NCI-H510A (cell line): ENCODE measurements at places on chromosomes 5 and 9.

DNA sequence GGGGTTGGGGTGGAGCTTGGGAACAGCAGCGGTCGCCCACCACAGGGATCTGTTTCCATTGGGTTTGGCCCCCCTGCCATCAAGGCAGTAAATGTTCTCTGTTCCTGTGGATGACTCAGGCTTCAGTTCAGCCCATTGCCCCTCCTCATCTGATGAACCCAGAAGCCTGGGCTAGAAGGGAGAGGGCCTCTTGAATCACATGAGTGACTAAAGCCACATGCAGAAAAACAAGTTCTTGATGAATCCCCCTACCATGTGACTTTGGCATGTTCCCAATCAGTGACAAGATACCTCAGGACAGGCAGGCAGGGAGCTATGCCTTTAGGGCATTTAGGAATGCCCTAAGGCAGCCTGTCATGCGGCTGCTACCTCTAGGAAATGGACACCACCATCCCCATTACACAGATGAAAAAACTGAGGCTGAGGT, 2.5 kb downstream of the SH3PXD2B start:
- DNase-seq: no peak

GRCh38 chr5:39025456-39025855, 48.7 kb downstream of the RICTOR start:
- no peak for DNase-seq

GRCh38 chr5:2805080-2805479, 53.6 kb upstream of the IRX2 start:
- no peak for DNase-seq

DNA sequence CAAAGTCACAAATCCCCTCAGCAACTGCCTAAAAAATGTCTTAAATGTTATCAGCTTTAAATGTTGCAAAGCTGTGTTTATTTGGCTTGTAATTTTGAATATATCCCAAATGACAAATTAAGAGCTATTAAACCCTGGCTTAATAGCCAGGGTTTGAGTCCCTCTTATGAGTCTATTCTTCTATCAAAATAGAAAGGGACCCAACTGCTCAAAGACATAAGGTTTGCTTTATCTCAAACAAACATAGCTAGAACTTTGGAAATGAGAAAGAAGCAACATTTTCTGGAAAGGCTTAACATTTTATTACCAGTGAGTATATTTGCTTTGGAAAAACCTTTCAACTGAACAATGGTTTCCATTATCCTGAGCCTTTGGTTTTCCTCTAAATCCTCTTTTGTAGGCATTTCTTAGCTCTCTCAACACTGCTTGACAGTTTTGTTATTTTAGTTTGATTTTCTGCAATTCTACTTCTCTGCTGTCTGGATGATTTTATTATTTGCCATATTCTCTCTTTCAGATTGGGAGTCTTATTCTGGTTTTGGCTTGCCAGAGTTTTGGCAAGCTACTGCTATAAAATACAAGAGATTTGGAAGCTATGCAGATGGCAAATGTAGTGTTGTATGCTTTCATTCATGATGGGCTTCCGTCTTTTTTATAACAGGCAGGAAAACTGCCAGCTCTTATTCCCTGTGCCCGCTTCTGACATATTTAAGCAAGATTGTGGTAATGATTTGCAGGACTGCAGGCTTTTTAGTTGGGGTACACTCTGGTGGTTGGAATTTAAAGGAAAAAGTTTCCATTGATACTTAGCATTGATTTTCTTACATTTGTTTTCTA, 734.9 kb downstream of the DTWD2 start:
- no peak for DNase-seq

DNA sequence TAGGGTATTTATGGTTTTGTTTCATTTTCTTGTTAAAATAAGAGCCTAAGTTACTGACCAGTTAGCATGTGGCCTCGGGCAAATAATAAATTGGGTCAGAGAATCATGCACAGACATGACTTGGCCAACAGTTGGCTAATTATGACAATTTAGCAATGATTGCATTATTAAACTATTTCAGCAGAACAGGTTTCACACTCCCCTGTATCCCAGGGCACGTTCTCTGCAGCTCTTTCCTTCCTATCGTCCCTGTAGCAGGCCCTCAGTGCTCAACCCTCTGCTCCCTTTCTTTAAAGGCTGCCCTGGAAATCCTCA, 167.9 kb downstream of the TSSK1B start:
- no peak for DNase-seq

- no peak for DNase-seq
These were observed 212.2 kb downstream of the CHSY3 start for GRCh38 chr5:130116462-130116861.

GRCh38 chr5:151052836-151053235, 28.0 kb downstream of the TNIP1 start:
- DNase-seq: no peak

DNA sequence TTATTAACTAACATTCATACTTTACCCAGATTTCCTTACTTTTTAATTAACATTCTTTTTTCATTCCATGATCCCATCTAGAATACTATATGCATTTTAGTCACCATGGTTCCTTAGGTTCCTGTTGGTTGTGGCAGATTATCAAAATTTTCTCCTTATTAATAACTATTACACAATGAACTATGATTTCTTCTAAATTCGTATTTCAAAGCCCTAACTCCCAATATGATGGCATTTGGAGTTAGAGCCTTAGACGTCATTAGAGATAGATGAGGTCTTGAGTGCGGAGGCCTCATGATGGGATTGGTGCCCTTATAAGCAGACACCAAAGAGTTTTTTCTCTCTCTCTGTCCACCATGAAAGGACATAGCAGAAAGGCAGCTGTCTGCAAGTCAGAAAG, 485.4 kb downstream of the TLR4 start:
- no peak for DNase-seq

GRCh38 chr9:133518200-133518599, 6.6 kb downstream of the MYMK start:
- DNase-seq: no peak

- DNase-seq: no peak
These were observed 610.4 kb upstream of the NUDT12 start for GRCh38 chr5:104172976-104173375.

GRCh38 chr9:128208386-128208785, 5.2 kb downstream of the DNM1 start:
- DNase-seq: no peak

DNA sequence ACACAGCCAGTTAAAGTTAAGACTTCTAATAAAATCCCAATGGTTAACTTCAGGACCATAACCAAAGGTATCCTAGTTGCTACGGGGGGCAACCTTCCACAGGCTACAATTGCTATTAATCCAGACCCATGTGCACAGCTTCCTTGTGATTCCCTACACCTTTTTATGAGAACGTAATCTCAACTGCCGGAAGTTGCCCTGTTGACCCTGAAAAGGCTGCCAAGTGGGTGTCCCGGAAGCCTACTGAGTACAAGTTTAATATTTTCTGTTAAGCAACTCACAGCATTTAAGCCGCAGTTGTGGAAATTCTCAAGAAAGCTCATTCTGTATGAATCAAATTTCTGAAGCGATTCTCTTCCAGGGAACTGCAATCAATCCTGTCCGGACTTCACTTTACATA, 48.5 kb upstream of the PTGER4 start:
- DNase-seq: no peak

DNA sequence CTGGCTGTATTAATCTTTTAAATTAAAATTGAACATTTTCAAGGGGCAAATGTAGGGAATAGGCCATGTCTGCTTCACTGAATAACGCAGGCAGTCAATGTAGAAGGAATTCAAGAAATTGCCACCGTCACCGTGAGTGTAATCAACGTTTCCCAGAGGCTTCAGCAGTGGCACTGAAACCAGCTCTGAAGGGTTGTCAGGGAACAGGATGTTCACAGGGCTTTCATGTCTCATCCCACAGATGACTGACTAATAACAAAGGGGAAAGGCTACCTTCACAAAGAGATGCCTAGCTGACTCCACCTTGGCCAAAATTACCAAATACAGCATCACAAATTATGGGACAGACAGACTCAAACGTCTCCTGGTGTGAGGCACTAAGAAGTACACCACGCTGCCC, 70.4 kb upstream of the SIMC1 start:
- no peak for DNase-seq

- no peak for DNase-seq
These were observed 1647.4 kb upstream of the C9orf72 start for GRCh38 chr9:29220596-29221251.

DNA sequence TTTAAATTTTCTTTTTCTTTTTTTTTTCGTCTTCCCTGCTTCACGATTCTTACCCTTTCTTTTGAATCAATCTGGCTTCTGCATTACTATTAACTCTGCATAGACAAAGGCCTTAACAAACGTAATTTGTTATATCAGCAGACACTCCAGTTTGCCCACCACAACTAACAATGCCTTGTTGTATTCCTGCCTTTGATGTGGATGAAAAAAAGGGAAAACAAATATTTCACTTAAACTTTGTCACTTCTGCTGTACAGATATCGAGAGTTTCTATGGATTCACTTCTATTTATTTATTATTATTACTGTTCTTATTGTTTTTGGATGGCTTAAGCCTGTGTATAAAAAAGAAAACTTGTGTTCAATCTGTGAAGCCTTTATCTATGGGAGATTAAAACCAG, 352.2 kb downstream of the NTRK2 start:
- no peak for DNase-seq

GRCh38 chr5:108983461-108984092, 235.9 kb downstream of the FER start:
- DNase-seq: no peak

DNA sequence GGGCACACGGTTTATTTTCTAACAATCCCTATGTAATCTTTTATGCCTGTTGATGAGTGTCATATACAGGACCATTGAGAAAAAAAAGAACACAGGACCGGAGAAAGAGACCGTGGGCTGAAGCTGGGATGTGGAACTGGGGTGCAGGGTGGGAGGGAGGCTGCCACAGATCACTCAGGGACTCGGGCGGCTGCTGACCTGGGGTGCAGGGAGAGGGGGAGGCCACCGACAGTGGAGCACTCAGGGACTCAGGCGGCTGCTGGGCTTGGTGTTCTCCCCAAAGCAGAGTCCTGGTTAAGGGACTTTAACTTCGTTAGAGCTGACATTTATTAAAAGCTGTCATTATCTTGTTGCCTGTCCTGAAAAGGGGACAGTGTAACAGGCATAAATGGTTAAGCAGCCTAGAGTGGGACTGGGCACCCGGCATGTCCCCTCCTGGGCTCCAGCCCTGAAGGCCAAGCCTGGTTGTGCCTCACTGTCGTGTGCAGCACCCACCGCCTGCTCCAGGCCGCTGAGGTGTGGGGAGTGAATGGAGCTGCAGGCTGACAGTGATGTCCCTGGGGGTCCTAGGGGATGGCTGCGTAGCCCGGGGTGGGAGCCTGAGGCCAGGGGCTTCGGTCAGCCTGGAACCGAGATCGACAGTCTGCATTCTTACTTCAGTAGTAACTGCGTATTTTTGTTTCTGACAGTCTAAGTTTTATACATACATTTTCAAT, 14.0 kb downstream of the NDUFS6 start:
- DNase-seq: no peak

- no peak for DNase-seq
These were observed 57.5 kb downstream of the RICTOR start for GRCh38 chr5:39016587-39017275.

- no peak for DNase-seq
These were observed 563.8 kb upstream of the ARRDC3 start for GRCh38 chr5:91946870-91947269.

DNA sequence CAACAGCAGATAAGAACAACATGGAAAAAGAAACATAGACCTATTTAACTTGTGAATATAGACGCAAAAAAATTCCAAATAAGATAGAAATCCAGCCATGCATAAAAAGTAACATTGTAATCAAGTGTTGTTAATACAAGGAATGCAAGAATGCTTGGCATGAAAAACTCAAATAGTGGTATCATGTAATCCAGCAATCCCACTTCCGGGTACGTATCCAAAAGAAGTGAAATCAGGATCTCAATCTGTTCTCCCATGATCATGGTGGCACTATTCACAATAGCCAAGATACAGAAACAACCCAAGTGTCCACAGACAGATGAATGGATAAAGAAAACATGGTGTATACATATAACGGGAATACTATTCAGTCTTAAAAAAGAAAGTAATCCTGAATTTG, 437.4 kb downstream of the ARHGEF28 start:
- DNase-seq: no peak

DNA sequence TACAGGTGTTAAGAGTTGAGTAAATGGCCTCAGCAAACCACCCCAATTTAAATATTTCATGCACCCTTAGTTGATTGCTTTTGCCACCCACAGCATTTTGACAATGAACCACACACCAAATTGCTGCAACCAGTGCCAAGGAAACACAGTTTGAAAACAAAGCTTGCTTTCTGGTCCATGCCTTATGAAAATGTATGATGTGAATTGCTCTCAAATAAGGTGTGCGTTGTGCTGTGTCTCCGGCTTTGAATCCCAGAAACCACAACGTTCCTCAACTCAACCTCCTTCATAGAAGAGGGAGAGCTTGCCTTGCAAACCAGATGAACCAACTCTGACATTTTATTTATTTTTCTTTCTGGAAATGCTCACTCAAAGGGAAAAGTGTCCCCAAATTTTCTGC, 762.7 kb downstream of the TLE1 start:
- no peak for DNase-seq

DNA sequence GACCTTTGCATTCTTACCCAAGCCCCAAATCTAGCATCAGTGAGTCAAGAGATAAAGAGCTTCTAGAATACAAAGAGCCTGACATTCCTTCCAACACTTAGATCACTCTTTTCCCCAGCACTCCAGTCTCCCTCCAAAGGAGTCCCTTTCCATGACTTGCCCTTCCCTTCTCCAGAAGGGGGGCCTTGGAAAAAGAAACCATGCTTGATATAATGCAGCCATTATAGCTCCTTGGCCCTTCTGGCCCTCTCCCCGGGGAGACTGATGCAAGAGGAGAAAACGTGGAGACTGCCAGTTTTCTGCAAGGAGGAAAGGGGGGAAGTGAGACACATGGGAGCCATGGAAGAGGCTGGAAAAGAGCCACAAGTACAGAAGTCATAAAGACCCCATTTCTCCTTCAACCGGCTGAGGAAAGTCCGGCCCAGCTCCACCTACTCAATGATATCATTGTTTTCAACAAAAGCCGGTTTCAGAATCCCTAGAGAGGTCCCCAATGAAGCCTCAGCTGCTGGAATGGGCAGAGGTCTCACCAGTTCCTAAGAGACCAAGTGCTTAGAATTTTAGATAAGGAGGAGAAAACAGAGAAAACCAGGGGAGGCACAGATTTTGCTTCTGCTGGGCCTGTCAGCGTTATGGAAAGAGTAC, 29.0 kb downstream of the ADAM19 start:
- no peak for DNase-seq
